ENCODE measurements at places on chromosomes 2 and 18. TPM values are rescaled to one million over a fixed set of nuclear protein-coding genes. Genes with fewer than 3 reads are reported as not detected.

- H3K4me1 ChIP-seq, result no peaks in the 10 kb centered on the region
- no peaks in the 10 kb centered on the region for H3K36me3 ChIP-seq
- H3K4me3 ChIP-seq, result no peak overlapping the region
Measured at GRCh38 chr18:57804557-57804956, 1.4 kb upstream of the ATP8B1 start.

GRCh38 chr2:134173338-134174016, 80.4 kb upstream of the MGAT5 start:
- no peaks in the 10 kb centered on the region for H3K4me1 ChIP-seq
- H3K27me3 ChIP-seq, result no peaks in the 10 kb centered on the region
- DNase-seq, result no peak
- no peak overlapping the region for H3K4me3 ChIP-seq
- no peak overlapping the region for H3K27ac ChIP-seq

TGFA gene
- total RNA-seq, result not detected

GRCh38 chr18:49565612-49566011, 3.8 kb downstream of the LIPG start:
- no peak overlapping the region for H3K27ac ChIP-seq
- H3K27me3 ChIP-seq, result peaks cover 7% of the 10 kb centered on the region
- DNase-seq, result no peak
- no peak overlapping the region for H3K4me3 ChIP-seq
- no peaks in the 10 kb centered on the region for H3K4me1 ChIP-seq

DNA sequence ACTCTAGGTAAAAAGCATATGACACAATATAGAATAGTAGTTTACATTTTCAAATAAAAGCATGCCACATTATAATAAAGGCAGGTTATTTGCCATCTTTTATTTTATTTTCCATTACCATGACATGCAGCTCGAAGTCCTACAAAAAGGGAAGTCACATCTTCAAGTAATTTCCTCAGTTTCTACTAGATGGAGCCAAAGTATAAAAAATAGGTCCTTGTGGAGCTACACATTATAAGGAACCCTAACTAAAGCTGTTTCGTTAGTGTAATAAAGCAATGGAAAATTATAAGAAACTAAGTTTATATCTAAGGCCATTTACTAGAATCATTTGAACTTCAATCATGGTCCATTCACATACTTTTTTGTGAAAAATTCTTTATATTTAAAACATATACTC, 674.5 kb downstream of the KCNJ3 start:
- H3K36me3 ChIP-seq, result no peaks in the 10 kb centered on the region
- H3K27ac ChIP-seq, result no peak overlapping the region
- no peaks in the 10 kb centered on the region for H3K4me1 ChIP-seq

SGPP2 gene
- total RNA-seq, result 4.2 TPM

VRK2 gene
- total RNA-seq, result 17.1 TPM

DNA sequence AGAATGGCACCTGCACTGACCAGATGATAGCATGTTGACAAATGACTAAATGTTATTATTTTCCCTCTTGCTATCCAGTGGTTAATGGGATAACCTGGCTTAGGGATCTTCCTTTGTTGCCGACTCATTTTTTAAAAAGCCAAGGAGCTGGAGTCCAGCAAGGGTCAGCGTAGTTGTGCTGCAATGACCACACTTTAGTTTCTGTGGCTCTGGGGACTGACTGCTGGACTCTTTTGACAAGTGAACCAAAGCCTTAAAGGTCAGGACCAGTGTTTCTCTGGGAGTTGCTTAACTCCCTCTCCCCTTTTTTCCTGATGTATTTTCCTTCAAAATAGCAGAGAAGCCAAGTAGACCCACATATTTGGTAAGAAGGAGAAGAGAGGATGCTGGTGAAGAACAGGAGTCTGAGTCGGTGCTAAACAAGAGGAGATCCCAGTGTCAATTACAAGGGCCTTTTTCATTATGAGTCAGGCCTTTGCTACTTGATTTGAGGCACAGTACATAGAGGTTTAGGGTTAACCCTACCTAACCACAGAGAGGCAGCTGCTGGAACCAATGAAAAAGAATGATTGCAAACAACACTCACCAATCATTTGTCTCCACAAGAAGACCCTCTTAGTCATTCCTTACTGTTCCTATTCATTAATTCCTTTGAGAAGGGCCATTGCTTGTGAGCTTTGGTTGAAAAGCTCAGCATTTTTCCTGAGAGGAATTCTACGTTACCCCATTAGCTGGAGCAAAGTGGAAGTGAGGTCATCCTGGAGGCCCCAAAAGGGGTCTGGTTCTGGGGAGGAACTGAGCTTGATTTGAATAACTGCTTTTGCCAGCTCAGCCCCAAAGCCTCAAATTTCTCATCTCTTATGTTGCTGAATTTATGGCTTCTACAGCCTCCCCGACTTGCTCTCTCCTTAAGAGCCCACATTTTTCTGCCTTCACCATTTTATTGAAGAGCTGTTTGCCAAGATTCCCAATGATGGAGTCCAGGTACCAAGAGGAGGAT, 137.6 kb upstream of the HNMT start:
- no peak for DNase-seq
- H3K4me3 ChIP-seq, result no peak overlapping the region
- no peaks in the 10 kb centered on the region for H3K36me3 ChIP-seq

- no peak for DNase-seq
- H3K27ac ChIP-seq, result no peak overlapping the region
- H3K36me3 ChIP-seq, result no peaks in the 10 kb centered on the region
- H3K4me3 ChIP-seq, result no peak overlapping the region
Measured at GRCh38 chr2:166180951-166181812, 53.4 kb upstream of the SCN1A start.

GRCh38 chr2:23526835-23527790, 142.1 kb downstream of the KLHL29 start:
- H3K4me3 ChIP-seq, result no peak overlapping the region
- H3K36me3 ChIP-seq, result no peaks in the 10 kb centered on the region
- H3K27me3 ChIP-seq, result no peaks in the 10 kb centered on the region
- no peak for DNase-seq

- no peak overlapping the region for H3K4me3 ChIP-seq
- H3K27me3 ChIP-seq, result no peaks in the 10 kb centered on the region
- no peaks in the 10 kb centered on the region for H3K36me3 ChIP-seq
- H3K4me1 ChIP-seq, result peaks cover 12% of the 10 kb centered on the region
Measured at GRCh38 chr2:10287761-10288160, 14.9 kb upstream of the HPCAL1 start.

GRCh38 chr2:220891405-220891804, 680.7 kb downstream of the EPHA4 start:
- no peak for DNase-seq
- no peak overlapping the region for H3K4me3 ChIP-seq
- no peak overlapping the region for H3K27ac ChIP-seq
- H3K4me1 ChIP-seq, result no peaks in the 10 kb centered on the region
- H3K36me3 ChIP-seq, result no peaks in the 10 kb centered on the region

DNA sequence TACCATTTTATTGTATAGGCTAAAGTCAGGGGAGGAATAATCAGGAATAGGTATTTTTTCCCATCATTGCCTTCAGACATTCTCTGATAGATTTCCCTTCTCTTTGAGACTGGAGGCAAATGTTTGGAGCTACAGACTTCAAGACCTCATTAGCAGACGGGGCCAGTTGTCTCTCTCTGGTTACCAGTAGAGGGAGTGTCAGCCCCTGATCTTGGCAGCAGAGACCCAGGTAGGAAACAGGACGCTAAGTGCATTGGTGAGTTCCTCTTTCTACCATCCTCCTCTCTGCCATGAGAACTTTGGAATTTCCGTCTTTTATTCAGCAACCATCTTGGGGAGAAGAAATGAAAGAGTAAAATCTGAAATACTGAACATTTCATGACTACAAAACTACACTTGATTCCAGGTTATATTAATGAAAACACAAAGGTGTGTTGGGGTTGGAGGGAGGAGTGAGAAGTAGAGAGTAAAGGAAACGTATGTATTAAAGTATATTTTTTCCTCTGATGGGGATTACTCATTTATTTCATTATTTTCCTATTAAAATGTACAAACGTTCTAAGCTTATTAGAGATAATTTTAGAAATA, 186.2 kb upstream of the GCFC2 start:
- no peaks in the 10 kb centered on the region for H3K4me1 ChIP-seq
- no peak overlapping the region for H3K27ac ChIP-seq
- no peaks in the 10 kb centered on the region for H3K36me3 ChIP-seq
- DNase-seq, result no peak
- no peak overlapping the region for H3K4me3 ChIP-seq
- no peaks in the 10 kb centered on the region for H3K27me3 ChIP-seq

GRCh38 chr2:21774691-21775368, 651.1 kb downstream of the TDRD15 start:
- H3K4me3 ChIP-seq, result no peak overlapping the region
- no peaks in the 10 kb centered on the region for H3K36me3 ChIP-seq
- H3K27me3 ChIP-seq, result no peaks in the 10 kb centered on the region
- no peaks in the 10 kb centered on the region for H3K4me1 ChIP-seq

Measured in uterus (tissue), 4 donors.